SW 1271 (cell line): ENCODE measurements at places on chromosomes 3 and 15.

DNA sequence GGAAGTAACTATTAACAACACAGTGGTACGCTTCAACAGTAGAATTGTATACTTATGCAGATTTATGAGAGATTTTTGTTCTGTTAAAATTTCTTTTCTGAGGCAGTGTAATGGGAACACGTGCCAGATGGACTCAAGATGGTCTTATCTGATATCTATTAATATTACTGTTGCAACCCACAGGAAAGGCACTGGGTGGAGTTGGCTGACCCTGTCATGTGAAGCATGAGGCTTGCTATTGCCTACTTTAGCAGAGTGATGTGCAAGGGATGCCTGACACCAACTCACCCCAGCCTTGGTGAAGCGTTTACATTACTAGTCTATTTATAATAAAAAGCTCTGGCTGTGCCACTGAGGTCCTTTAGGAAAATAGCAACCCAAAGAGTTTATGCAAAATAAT lies 19.8 kb upstream of the ARNT2 start:
- no peak for DNase-seq

- DNase-seq = no peak
Measured at GRCh38 chr3:73235768-73236167, 174.3 kb downstream of the EBLN2 start.

- peak; percentile 32 for DNase-seq
Measured at GRCh38 chr3:191774485-191774884, 313.5 kb downstream of the PYDC2 start.

- no peak for DNase-seq
Measured at GRCh38 chr3:17235310-17235709, 350.6 kb downstream of the PLCL2 start.

DNA sequence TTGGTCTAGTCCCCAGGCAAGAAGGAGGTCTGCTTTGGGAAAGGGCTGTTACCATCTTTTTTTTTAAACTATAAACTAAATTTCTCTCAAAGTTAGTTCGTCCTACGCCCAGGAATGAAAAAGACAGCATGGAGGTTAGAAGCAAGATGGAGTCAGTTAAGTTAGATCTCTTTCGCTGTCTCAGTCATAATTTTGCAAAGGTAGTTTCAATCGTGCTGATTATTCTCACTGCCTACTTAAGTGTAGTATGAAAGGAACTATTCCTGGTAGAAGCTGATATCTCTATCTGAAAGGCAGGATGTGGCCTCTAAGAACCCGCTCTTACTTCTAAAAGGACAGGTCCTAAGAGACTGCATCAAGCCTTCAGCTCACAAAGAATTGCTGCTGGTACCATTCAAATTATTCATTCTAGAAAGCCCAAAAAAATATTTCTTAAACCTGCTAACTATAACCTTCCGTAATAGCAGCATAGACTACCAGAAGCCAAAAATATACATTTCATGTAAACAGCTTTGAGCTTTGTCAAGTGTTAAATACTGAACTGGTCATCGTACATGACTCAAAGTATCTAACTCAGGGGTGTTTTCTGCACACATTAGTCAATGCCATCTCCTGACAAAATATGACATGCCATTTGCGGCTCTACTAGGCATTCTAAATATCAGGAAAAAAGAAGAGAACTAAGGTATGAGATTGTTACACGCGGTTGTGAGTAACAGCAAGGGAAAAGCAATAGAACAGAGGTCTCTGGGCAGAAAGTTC lies 96.0 kb upstream of the CCDC80 start:
- no peak for DNase-seq

GRCh38 chr3:62546266-62546665 lies 172.9 kb upstream of the FEZF2 start:
- no peak for DNase-seq
